Osteocyte (in vitro differentiated cells): ENCODE measurements at places on chromosomes 13 and 19.

- DNase-seq = no peak
Observed at GRCh38 chr13:104014803-104015645, 948.8 kb upstream of the SLC10A2 start.

GRCh38 chr13:94268661-94269060 is 210.8 kb downstream of the DCT start:
- no peak for DNase-seq

GRCh38 chr13:40329781-40330485 is 336.5 kb downstream of the FOXO1 start:
- DNase-seq = no peak

DNA sequence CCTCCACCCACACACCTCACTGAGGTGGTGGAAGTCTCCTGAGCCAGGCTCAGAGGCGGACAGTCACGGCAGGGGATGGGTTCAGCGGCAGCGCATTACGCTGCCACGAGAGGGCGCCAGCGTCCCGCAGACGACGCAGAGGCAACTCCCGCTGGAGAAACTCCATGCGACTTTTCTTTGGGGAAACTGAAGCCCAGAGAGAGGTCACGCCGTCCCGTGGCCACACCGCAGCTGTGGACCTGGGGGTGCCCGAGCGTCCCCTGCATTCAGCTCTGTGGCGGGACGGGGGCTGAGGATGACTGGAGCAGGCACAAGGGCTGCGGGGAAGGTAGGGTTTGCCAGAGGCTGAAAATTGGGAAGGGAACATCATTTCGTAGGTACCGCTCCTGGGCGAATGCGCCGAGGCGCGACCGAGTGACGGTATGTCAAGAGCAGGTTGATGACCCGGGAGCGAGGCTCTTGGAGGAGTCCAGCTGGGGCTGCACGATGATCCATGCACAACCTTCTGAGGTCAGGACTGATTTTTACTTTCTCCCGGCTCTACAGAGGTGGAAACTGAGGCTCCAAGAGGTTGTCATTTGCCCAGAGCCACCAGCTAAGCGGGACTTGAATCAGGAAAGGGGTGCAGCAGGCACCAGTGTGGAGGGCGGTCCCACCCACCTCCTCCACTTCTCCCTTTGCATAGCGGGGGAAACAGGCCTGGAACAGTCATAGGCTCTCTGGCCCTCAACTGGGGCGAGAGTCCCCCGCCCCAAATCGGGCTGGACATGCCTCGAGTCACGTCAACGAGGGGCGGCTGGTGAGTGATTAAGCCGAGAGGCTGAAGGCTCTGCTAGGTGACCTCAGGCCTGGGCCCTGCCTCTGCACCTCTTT is 690 bp upstream of the ARRDC2 start:
- peak; percentile 95 for DNase-seq

GRCh38 chr19:10740798-10741197 is 22.9 kb downstream of the DNM2 start:
- DNase-seq = no peak

- no peak for DNase-seq
Observed at GRCh38 chr13:30927595-30927994, 4.9 kb upstream of the TEX26 start.

DNA sequence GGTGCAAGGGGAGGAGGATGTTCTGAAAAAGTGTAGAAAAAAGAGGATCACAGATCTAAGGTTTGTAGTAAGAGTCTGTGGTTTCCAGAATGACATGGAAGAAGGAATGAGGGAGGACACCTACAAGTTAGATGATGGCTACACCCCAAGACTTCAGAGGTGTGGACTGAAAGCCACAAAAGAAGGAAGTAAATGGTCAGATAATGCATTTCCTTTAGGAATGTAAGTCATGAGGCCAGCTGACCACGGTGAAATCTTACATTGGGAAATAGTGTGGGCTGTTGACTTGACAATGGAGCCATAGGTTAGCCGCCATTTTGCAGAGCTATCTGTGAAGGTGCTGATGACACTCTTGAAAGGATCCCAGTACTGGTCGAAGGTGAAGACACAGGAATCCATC is 25.3 kb upstream of the FBXO27 start:
- DNase-seq = no peak
